ENCODE measurements at places on chromosomes 6 and 20. TPM values are rescaled to one million over a fixed set of nuclear protein-coding genes. Genes with fewer than 3 reads are reported as not detected.

Gene HRH3
- total RNA-seq: not detected

- H3K4me1 ChIP-seq: peaks cover 24% of the 10 kb centered on the region
- peak overlapping the region; percentile 66 for H3K27ac ChIP-seq
- H3K36me3 ChIP-seq: peaks cover 2% of the 10 kb centered on the region
- DNase-seq: peak; percentile 87
Observed at GRCh38 chr20:10511509-10512251, 76.6 kb downstream of the SLX4IP start.

Gene C6orf141
- total RNA-seq: 1.0 TPM

DNA sequence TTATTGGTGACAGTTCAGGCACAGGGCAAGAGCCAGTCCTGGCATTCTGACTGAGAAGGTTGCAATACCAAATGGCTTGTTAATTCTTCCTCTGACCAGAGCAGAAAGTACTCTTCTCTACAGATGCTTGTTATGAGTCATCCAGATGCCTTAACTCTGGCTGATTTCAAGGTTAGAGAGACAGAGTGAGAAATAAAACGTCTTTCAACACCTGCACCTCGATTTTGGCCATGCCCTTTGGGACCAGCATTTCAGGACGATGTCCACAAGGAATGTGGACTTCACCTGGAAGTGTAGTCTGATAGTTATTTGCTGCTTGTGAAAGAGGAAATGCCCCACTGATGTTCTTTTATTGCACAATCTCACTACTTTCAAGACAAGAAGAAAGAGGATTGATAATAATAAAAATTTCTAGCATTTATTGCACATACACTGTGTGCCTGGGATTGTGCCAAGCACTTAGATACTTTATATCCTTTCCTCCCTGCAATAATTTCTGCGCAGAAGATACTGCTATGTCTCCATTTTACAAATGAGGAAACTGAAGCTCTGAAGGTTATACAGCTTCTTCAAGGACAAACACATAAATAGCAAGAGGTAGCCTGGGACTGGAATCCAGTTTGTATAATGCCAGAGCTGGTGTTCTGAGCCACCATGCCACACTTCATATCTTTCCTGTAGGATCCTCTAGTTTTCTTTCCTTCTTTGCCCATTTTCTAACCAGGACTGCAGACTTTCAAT, 33.5 kb upstream of the MCM3 start:
- H3K4me3 ChIP-seq: no peak overlapping the region
- no peak overlapping the region for H3K27ac ChIP-seq
- no peak for DNase-seq
- no peaks in the 10 kb centered on the region for H3K36me3 ChIP-seq
- no peaks in the 10 kb centered on the region for H3K27me3 ChIP-seq

DNA sequence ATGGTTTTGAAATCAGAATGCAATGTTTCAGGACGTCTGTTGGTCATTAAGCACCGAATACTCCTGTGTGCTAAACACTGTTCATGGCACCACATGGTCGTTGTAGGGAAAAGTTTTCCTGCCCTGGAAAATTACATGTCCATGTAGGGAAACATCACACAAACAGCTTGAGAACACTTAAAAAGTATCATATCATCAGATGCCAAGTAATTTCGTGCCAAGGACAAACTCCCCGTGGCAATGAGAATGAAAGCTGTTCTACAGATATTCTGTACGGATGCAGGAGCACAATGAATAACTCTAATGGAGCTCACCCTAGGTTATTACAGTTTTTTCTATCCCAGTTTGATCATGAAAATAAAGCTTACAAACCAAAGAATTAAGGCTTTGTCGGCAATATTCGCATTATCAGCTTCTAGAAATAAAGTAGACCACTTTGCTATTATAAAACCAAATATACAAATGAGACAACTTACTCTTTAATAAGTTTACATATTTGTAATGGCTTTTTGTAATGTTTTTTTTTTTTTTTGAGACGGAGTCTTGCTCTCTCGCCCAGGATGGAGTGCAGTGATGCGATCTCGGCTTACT, 4.6 kb upstream of the DST start:
- no peaks in the 10 kb centered on the region for H3K4me1 ChIP-seq
- no peaks in the 10 kb centered on the region for H3K36me3 ChIP-seq
- no peak overlapping the region for H3K4me3 ChIP-seq
- H3K27ac ChIP-seq: no peak overlapping the region
- no peak for DNase-seq

DNA sequence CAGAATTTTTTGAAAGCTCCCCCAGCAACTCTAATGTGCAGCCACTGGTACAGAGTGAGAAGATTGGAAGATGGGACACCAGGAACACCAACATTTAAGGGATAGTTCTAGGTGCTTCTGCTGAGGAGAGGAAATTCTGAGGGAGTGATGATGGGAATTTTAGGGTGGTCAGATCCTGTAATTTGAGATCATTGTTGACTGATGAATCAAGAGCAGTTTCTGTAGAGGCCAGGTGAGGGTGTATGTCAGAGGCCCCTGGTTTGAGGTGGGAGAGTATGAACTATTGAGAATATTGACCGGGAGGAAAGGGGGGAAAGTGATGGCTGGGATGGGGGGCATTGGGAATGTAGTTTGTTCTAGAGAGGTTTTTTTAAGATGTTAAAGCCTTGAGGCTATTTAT, 47.2 kb downstream of the PTPRA start:
- H3K27ac ChIP-seq: peak overlapping the region; percentile 7
- peaks cover 25% of the 10 kb centered on the region for H3K4me1 ChIP-seq
- H3K27me3 ChIP-seq: no peaks in the 10 kb centered on the region
- peaks cover 18% of the 10 kb centered on the region for H3K36me3 ChIP-seq
- no peak overlapping the region for H3K4me3 ChIP-seq

Gene TEAD3
- 2.2 TPM for total RNA-seq

DNA sequence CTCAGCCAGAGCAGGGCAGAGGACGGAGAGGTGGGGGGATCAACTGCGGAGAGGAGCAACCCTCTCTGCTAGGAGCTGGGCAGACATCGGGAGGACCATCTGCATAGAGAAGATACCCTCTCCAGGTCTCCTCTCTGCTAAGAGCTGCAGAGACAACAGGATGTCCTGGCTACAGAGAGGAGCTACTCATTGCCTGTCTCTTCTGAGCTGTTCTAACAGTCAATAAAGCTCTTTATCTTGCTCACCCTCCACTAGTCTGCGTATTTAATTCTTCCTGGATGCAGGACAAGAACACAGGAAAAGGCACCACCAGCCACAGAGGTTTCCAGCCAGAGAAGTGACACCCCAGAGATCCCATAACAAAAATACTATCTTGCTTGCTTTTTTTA, 871.1 kb upstream of the GJE1 start:
- H3K27me3 ChIP-seq: no peaks in the 10 kb centered on the region
- H3K4me3 ChIP-seq: no peak overlapping the region
- no peaks in the 10 kb centered on the region for H3K36me3 ChIP-seq
- DNase-seq: no peak
- H3K27ac ChIP-seq: no peak overlapping the region

Gene SYNDIG1
- not detected for total RNA-seq

GRCh38 chr6:53484476-53485280, 60.2 kb downstream of the GCLC start:
- no peaks in the 10 kb centered on the region for H3K36me3 ChIP-seq
- H3K27me3 ChIP-seq: peaks cover 28% of the 10 kb centered on the region
- H3K27ac ChIP-seq: no peak overlapping the region

Gene MTHFD1L
- total RNA-seq: 119 TPM

DNA sequence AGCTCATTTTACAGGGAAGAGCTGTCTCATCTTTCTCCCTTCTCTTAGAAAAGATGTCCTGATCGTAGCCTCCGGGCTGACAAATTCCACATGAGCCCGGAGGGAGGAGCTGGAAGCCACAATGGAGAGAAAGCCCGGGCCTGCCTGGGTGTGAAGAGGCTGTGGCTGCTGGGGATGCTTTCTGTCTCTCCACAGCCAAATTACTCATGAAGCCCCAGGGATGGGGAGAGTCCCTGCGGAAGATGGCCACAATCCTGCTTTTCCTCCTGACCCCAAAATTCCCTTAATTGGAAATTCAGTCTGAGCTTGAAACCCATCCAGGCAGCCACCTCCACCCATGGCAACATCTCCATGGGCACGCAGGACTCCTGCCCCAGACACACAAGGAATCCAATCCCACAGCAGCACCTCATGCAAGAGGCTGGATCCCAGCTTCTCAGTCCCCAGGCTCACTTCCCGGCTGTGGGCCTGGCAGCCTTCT, 32.4 kb downstream of the JPH2 start:
- H3K4me3 ChIP-seq: no peak overlapping the region
- peaks cover 10% of the 10 kb centered on the region for H3K4me1 ChIP-seq
- DNase-seq: no peak
- H3K36me3 ChIP-seq: no peaks in the 10 kb centered on the region
- H3K27me3 ChIP-seq: peaks cover 8% of the 10 kb centered on the region
- H3K27ac ChIP-seq: no peak overlapping the region

- H3K4me1 ChIP-seq: no peaks in the 10 kb centered on the region
- peaks cover 6% of the 10 kb centered on the region for H3K27me3 ChIP-seq
- no peak overlapping the region for H3K27ac ChIP-seq
- no peaks in the 10 kb centered on the region for H3K36me3 ChIP-seq
Observed at GRCh38 chr6:164085091-164086075, 670.9 kb downstream of the QKI start.

Gene ANKRD6
- 3.1 TPM for total RNA-seq

Gene BANF2
- not detected for total RNA-seq

All from activated CD4-positive, alpha-beta memory T cell treated with anti-CD3 and anti-CD28 coated beads for 36 hours (primary cell).